Esophagus squamous epithelium (tissue), 5 donors: ENCODE measurements at places on chromosomes 2 and 18.

DNA sequence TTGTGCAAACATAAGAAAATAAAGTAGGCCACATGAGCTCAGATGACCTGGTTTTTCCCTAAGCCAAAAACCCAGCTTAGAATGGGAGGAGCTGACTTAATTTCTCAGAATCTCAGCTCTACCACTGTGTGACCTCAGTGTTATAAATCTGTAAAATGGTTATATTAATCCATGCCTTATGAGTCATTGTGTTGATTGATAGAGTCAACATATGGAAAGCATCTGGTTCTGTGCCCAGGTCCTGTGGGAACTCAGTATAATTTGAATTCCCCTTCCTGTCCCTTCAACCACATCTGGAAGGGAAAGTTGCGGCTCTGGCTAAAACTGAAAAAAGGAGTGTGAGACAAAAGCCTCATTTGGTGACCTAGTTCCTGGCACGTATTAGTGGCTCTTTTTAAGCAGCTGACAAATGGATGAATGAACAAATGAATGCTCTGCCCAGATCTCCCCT, 25.7 kb downstream of the TMEM177 start:
- DNase-seq: no peak

- no peak for DNase-seq
These were observed 3.0 kb downstream of the MSH6 start for GRCh38 chr2:47785986-47786385.

DNA sequence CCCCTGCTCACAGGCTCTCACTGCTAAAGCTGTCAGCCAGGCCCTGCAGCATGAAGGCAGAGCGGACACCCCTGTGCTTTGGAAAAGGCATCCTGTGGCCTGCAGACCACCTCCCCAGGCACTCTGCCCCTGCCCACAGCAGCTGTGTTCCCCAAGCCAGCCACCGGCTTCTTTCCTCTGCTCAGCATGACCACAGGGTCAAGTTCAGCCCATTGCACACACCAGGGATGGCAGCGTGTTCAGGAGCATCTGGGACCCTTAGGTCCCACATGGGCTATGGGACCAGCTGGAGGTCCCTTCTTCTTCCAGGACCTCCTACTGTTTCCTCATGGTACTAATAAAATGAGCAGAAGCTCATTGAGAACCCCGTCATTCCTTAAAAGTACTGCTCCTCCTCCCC, 118.4 kb upstream of the ACAA2 start:
- DNase-seq: no peak

- no peak for DNase-seq
These were observed 528.4 kb upstream of the SPHKAP start for GRCh38 chr2:228709788-228710371.

DNA sequence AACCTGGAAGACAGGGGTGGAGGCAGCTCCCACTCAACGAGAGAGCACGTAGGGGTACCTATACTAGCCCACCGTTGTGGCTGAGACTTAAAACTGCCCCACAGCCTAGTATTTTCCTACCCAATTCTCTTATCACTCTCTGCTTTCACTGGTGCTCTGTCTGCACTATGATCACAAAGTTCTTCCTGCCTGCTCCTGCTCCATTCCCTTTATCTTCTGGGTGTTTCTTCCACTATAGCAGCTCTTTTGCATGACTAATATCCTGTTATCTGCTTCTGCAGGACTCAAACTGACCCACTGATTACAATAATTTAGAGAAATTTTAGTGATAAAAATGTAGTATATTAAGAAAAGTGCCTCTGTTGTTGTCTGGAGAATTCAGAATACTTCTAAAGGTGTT, 184.8 kb downstream of the LRP1B start:
- DNase-seq: no peak

GRCh38 chr18:58671632-58672564, 633 bp downstream of the MALT1 start:
- peak; percentile 7 for DNase-seq

DNA sequence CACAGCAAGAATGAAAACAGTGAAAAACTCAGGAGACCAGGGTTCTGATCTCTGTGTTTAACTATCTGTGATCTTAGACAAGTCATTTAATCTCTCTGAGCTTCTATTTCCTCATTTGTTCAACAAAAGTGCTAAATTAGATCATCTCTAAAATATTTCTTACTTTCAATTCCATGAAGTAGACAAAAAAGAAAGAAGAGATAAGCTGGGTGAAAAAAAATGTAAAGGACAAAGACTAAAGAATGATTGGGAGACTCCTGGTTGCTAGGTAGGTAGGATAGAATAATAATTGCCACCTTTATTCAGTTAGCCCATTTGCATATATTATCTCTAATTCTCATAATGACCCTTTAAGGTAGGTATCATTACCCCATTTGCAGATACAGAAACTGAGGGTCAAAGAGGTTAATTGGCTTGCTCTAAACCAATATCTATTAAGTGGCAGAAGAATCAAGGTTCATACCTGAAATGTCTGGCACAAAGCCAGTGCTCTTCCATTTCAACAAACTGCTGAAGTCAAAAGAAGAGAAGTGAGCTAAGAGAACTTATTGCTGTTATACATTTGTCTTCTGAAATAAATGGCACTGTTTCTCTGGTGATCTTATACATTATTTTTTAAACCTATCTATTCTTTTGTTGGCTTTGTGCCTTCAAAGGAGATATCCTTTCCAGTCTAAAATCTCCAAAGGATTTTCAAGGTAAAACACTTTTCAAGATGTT, 141.7 kb downstream of the OTX1 start:
- no peak for DNase-seq

GRCh38 chr2:234467289-234467688, 29.6 kb downstream of the ARL4C start:
- DNase-seq: no peak

- DNase-seq: no peak
These were observed 64.7 kb downstream of the FAM228A start for GRCh38 chr2:24239553-24239952.

GRCh38 chr2:68193144-68193543, 35.5 kb downstream of the PNO1 start:
- DNase-seq: no peak

- no peak for DNase-seq
These were observed 29.1 kb downstream of the ALMS1 start for GRCh38 chr2:73414696-73415095.

- no peak for DNase-seq
These were observed 59.8 kb downstream of the BCL2 start for GRCh38 chr18:63259567-63260379.

- no peak for DNase-seq
These were observed 96.0 kb upstream of the ALPP start for GRCh38 chr2:232282508-232283055.

DNA sequence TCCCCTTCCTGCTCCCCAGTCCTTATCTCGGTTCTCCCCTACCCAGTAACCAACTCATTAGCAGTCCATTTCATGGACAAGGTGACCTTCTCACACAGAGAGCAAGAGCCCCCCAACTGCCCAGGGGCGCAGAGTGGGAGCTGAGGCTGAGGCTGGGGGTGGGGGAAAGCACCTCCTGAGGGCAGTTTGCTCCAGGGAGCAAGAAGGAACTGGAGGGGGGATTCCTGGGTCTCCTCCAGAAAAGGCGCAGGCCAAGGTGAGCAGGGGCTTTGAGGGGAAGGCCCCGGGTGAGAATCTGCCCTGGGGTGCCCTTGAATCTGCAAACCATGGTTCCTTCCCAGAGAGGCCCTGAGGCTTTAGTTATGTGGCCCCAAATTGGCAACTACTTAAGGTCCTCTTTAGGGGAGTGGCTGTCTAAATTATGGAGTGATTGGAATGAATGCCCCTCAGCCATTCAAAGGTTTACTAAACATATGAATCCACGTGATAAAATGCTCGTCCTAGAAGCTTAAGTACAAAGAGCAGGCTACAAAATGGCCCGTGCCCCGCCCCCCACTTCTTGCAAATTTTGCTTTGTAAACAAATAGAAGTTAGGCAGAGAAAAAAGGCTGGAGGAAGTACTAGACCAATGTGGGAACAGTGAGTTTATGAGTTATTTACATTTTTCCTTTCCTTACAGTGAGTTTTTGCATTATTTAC, 123.5 kb upstream of the HS6ST1 start:
- no peak for DNase-seq

DNA sequence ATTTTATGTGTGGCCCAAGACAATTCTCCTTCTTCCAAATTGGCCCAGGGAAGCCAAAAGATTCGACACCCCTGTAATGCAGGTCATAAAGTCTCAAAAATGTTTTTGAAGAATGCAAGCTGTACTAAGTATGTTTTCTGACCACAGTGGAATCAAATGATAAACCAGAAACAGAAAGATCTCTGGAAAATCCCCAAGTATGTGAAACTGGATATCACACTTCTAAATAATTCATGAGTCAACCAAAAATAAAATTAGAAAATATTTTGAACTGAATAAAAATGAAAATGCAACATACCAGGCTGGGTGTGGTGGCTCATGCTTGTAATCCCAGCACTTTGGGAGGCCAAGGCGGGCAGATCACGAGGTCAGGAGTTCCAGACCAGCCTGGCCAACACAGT, 34.1 kb upstream of the UBE2F start:
- no peak for DNase-seq

- DNase-seq: no peak
These were observed 8.8 kb upstream of the RAPH1 start for GRCh38 chr2:203543898-203544328.

DNA sequence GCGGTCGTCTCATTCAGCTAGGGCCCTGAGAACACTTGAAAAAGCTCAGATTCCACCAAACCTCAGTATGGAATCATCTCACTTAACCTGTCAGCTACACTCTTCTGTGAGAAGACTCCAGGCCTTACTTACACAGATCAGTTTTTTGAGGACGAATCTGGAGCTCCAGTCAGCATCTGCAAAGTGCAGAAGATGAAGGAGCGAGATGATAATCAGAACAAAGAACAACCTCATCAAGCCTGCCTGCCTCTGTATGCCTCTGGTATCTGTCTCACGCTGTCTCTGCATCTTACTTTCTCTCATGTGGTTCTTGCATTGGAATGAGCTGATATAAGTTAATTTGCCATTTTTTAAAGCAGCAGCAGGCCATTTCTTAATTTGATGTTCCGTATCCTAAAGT, 444.1 kb upstream of the LRATD1 start:
- no peak for DNase-seq

DNA sequence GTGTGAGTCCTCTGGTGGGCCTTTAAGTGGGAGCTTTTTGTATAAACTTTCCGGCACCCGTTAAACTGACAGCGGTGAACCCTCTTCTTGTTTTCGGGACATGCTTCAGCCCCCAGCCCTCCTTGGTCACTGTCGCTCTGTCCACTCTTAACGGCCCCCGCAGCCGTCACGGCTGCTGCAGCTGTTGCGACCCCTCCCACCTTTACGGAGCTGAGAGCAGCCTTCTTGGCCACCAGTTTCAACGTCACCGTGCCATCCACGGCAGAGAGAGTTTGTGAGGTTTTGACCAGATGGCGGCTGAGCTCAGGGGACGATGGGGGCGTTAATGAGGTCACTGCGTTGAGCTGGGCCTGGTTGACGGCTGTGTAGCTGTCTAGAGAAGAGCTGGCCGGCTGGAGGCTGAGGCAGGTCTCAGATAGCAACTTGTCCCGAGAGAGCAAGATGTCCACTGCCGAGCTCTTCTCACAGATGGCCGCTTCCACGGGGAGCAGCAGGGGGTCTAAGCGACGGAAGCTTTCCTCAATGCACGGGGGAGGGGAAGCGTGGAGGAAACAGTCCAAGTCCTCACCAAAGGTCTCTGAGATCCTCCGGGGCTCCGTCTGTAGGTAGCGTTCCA, 41.9 kb downstream of the KLF7 start:
- no peak for DNase-seq

- no peak for DNase-seq
These were observed 34.1 kb upstream of the SLC39A10 start for GRCh38 chr2:195622966-195623365.

DNA sequence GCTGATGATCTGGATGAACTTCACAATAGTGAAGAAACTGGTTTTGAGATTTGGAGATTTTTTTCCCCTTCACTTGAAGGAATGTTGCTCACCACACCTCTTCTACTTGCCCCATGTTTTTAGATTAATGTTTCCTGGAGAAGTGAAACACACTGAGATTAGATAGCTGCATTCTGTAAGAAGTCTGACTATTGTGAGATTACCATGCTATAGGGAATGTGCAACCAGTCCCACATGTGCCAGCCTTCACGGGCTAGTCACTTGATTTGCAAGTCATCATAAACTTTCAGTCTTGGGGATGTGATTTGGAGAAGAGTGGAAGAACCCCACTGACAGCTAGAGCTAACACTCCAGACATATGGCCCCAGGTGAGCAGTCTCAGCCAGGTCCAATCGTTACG, 7.4 kb upstream of the CCNYL1 start:
- DNase-seq: no peak

DNA sequence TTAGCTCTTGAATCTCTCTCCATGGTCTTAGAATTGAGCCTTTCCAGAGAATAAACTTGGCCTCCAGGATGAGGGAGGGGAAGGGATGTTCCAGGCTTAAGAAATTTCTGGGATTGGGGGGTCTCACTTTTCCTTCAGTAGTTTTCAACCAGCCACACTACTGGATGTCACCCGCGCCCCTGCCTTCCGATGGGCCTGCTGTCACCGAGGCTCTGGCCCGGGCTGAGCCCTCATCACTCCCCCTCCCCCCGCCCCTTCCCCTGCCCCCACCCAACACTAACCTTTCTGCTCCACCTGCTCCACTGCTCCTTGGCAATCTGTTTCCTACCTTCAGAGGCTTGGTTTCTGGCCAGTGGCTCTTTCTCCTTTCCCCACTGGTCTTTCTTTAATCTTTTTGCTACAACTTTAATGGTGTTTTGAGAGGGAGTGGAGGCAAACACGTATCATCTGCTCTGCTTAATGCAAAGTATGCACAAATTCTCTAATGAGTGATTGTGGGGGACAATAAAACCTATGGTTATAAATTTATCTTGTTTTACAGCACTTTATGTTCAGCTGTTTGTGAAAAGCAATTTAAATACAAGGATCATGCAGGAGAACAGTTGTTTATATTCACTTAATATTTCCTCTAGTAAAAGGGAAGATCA, 155.1 kb downstream of the WDSUB1 start:
- DNase-seq: no peak

DNA sequence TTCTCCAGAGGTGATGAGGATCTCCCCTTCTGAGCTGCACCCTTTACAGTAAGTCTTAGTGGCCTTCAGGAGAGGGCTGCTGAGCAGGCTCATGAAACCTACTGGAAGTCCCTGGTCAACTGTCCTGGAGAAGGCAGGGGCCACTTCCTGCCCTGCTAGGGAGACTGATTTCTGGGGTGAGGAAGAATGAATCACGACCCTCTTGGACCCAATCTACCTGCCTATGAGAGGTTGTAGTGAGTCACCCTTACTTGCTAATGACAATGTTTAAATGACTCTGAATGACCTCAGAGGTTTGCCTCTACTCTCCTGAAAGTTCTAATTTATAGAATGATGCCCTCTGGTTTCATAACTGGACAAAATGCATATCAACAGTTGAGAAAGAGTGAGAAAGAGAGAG, 79.4 kb upstream of the FAM136A start:
- no peak for DNase-seq

DNA sequence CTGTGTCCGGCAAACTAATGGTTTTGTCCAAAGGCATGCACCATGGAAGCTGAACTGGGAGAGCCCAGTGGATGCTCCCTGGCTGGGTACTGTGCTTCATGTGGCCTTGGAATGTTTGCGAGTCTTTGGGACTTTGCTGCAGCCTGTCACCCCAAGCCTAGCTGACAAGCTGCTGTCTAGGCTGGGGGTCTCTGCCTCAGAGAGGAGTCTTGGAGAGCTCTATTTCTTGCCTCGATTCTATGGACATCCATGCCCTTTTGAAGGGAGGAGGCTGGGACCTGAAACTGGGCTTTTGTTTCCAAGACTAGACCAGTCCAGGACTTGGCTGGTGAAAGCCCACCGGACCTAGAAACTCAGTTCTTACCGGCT, 1.7 kb downstream of the MARS2 start:
- DNase-seq: no peak
